Fibroblast of villous mesenchyme (primary cell): ENCODE measurements at places on chromosomes 7 and 10. TPM values are rescaled to one million over a fixed set of nuclear protein-coding genes. Genes with fewer than 3 reads are reported as not detected.

DNA sequence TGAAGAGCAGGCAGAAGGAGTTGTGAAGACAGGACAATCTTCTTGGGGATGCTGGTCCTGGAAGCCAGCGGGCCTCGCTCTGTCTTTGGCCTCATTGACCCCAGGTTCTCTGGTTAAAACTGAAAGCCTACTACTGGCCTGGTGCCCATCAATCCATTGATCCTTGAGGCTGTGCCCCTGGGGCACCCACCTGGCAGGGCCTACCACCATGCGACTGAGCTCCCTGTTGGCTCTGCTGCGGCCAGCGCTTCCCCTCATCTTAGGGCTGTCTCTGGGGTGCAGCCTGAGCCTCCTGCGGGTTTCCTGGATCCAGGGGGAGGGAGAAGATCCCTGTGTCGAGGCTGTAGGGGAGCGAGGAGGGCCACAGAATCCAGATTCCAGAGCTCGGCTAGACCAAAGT lies 1.5 kb downstream of the CHPF2 start:
- DNase-seq = no peak

DNA sequence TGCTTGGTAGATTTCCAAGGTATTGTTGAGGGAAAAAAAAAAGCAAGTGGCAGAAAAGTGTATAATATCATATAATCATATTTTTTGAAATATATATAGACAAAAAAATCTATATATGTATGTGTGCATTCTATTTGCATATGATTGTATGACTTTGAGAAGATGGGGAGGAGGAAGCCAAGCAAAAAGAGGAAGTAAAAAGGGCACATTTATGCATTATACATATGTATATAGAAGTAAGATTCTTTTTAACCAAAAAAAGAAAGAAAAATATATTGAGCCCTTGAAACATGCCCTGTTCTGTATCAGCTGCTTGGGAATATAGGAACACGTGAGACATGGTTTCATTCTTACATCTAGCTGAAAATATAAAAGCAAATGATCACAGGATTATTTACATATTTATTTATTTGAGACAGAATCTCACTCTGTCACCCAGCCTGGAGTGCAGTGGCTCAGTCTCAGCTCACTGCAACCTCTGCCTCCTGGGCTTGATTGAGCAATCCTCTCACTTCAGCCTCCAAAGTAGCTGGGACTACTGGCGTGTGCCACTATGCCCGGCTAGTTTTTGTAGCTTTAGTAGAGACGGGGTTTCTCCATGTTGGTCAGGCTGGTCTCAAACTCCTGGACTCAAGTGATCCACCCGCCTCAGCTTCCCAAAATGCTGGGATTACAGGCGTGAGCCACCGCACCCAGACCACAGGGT lies 18.0 kb upstream of the SLF2 start:
- DNase-seq = peak; percentile 22

DNA sequence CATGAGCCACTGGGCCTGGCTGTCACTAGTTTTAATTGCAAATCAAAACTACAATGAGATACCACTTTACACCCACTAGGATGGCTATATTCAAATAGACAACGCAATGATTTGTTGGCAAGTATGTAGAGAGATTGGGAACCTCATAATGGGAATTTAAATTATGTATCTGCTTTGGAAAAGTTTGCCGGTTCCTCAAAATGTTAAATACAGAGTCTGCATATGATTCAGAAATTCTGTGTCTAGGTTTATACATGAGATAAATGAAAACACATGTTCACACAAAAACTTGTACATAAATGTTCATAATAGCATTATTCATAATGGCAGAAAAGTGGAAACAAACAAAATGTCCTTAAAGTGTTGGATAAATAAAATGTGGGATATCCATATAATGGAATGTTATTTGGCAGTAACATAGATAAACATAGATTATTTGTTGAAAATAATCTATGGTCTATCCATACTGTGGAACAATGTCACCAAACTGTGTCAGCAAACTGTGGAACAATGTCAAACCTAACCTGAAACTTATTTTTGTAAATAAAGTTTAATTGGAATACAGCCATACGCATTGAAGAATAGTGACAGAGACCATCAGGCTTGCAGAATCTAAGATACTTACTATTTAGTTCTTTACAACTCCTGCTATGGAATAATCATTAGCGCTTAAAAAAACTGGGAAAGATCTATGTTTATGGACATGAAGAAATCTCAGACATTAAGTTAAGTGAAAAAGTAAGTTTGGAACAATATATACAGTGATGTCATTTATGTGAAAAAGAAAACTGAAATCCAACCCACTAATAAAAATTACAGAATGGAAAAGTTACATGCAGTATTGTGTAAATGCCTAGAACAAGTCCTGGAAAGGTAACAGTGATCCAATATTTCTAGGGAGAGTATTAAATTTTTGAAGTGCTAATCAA lies 70.9 kb downstream of the CCDC7 start:
- DNase-seq = peak; percentile 12

- DNase-seq = no peak
Measured at GRCh38 chr10:124344266-124344590, 74.5 kb downstream of the OAT start.

DNA sequence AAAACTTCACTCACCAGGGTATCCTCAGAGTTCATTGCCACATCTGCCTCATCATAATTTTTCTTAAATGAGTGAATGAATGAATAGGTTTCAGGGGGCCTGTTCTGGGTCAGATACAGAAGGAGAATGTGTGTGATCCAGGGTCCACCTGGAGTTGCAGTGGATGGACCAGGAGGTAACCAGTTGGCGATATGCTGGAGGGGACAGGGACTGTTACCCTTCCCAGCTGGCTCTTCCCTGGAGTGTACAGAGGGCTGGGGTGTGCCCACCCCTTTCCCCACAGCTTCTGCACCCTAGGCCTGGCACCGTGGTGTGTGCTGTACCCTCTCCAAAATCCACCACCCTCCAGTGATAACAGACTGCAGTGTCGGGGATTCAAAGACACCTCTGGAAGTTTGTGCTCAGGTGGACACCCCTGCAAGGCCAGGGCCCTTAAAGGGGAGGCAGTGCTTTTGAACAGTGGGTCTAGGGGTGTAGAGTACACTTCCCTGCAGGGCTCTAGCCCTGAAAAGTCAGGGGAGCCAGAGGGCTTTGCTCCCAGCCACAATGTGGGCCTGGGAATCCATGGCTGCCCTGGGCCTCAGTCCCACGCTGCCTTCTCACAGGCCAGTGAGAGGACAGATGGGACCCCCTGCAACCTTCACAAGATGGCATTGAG lies 134.4 kb upstream of the UNC5B start:
- no peak for DNase-seq

DNA sequence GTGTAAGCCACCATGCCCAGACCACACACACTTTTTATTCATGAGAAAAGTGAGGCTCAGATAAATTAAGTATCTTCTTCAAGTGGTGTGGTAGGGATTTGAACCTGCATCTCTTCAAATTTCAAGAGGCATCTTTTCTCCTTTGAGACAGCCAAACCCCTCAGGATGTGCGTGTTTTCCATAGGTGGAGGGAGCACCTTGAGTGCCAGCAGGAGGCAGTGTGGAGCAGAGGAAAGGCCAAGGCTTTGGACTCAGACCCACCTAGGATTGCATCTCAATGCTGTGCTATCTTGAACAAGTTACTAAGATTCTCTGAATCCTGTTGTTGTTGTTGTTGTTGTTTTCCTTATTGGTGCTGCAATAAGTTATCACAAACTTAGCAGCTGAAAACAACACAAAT lies 40.2 kb upstream of the MYL10 start:
- no peak for DNase-seq

DNA sequence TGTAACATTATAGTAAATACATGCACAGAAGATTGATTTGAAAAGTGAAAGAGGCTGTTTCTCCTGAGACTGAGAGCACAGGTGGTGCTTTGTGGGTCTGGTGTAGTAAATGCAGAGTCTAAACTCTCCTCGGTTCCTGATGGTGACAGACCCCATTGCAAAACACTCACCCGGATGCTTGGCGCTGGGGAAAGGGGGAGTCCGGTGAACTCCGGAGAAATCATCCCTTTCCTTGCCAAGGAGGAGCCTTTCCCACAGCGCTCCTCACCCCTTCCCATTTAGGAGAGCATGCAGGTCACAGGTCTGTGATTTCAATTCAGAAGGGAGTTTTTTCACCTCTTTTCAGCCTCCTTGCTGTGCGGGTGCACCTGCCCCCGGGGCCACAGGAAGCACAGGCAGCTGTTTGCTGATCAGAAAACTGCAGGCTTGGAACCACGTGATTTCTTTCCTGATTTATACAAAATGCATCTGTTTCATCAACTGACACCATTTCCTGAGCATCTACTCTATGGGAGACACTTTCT lies 75.6 kb upstream of the LYZL2 start:
- DNase-seq = no peak

- no peak for DNase-seq
Measured at GRCh38 chr10:98457721-98458120, 11.0 kb upstream of the HPS1 start.

Gene GSTO2
- total RNA-seq = 1.9 and 2.2 TPM in 2 replicates

Gene LBX1
- total RNA-seq = not detected in 2 replicates

Gene TRPV5
- not detected in 2 replicates for total RNA-seq

Gene FEZF1
- not detected in 2 replicates for total RNA-seq
